ENCODE measurements at places on chromosomes 5 and 9.

GRCh38 chr5:147384346-147385193, 125.3 kb downstream of the DPYSL3 start:
- no peak for DNase-seq

DNA sequence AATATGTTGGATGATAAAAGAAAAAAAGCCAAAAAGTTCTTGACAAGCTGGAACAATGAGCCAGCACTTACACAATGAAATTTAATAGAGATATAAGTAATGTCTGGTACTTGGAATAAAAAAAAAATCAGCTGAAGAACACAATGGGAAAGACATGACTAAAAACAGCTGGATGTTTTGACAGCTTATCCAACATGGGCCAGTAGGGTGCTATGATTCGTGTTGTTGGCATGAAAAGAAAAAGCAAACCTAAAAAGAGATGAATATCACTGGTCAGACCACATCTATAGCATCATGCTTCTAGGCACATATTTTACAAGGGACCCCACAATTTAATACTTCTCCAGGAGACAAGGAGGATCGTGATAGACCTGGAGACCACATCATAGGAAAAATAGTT, 175.3 kb downstream of the ARL15 start:
- no peak for DNase-seq

DNA sequence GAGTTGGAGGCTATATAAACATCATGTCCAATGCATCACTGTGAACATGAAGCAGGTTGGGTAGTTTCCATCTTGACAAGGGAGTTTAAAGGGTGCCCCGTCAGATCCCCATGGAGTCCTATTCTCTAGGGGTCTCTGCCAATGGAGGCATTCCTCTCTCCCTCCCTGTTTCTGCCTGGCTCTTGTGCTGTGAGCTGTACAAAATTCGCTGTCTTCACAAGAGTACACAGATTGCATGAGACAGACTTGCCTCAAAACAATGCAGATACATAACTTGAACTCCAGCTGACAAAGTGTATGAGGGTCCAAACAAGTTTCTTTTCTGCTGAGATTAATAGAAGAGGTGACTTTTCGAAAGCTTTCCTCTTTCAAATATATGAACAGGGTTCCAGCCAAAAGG, 165.2 kb downstream of the SPOCK1 start:
- DNase-seq, result no peak

GRCh38 chr5:76274571-76274970, 128.5 kb upstream of the IQGAP2 start:
- no peak for DNase-seq

DNA sequence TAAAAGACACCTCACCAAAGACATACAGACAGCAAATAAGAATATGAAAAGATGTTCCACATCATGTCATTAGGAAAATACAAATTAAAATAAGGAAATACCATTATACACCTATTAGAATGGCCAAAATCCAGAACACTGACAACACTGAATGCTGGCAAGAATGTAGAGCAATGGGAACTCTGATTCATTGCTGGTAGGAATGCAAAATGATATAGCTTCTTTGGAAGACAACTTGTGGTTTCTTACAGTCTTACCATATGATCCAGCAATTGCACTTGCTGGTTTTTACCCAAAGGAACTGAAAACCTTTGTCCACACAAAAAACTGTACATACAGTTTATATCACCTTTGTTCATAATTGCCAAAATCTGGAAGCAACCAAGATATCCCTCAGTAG, 6.5 kb downstream of the TMEM161B start:
- no peak for DNase-seq

DNA sequence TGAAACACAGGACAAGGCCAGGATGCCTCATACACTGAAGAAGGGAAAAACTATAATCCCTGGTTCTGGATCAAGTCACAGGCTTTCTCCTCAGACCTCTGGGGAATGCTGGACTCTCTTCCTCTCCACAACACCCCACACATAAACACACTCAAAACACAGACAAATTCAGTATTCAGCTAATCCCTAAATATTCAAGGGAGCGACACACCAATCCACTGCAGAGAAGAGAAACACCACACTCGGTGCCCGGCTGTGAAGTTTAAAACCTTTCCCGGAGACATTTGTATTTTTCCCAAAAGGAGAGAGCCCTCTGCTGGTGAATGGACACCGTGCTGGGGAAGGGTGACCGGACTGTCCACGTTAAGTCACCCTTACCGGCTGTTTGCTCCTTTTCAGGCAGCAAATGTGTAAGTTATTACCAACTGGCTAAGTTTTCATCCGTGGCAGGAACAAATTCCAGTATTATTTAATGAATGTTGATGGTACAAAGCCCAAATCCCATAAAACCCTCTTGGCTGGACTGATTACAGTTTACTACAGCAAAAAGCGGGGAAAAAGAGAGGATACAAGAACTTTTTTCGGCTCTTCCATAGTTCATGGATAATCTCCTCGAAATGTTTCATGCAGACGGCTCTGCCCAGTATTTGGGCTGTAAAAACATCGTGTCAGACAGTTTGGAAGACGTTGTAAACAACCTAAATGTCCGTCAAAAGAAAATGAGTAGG, 130.9 kb upstream of the SLC30A5 start:
- no peak for DNase-seq

- no peak for DNase-seq
Measured at GRCh38 chr5:132771503-132771998, 5.5 kb downstream of the SEPTIN8 start.

DNA sequence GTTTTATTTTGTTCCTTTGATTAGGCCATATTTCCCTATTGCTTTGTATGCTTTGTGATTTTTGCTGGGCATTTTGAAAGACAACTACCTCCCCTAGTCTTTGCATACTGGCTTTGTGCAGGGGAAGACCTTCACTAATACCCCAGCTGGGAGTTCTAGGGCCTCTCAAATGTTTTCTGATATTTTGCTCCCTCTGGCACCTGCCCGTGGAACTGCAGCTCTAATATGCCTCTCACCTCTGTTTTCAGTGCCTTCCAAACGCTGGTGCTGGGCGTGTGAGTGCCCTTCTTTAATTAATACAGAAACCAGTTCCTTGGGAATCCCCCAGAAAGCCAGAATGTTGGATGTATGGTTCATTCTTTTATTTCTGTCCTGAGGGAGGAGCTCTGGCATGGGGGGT, 204.5 kb downstream of the COMMD10 start:
- no peak for DNase-seq

DNA sequence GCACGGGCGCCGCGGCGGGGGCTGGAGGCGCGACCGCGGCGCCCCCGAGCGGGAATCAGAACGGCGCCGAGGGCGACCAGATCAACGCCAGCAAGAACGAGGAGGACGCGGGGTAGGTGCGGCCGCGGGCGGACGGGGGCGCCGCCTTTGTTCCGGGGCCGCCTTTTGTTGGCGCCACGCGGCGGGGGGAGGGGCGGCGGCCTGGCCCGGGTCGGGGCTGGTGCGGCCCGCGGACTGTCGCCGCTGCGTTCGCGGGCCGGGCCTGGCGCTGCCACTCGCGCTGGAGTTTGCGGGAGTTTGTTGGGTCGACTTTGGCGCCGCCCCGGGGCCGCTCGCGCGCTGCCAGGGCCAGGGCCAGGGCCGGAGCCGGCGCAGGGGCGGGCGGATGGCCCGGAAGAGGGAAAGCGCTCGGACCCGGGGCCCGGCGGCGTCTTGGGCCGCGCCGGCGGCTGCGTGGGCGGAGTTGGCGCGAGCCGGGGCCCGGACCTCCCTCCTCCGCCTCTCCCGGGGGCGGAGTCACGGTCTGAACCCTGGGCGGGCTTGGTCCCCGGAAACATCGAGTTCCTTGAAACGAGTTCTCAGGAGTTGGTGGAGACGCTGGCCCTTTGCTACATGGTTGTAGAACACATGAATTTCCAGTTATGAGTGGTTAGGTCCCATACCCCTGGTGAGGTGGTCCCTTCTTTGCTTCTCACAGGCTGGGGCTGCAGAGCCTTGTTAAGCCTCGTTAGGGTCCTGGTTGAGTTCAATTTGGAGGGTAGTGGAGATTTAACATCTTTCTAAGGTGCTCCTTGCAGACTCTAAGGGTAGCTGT, 809 bp downstream of the HNRNPAB start:
- DNase-seq, result peak; percentile 32

Measured in activated CD4-positive, CD25-positive, alpha-beta regulatory T cell treated with anti-CD3 and anti-CD28 coated beads, Interleukin-2, amount 50 U/mL, for 16 hours (primary cell).